ENCODE measurements at places on chromosomes 2 and 18. TPM values are rescaled to one million over a fixed set of nuclear protein-coding genes. Genes with fewer than 3 reads are reported as not detected.

The PAX3 gene
- not detected for total RNA-seq

The GYPC gene
- 161 TPM for total RNA-seq

The HOXD9 gene
- 10.6 TPM for total RNA-seq

The RSAD2 gene
- 1.3 TPM for total RNA-seq

The MTX2 gene
- 16.8 TPM for total RNA-seq

The MAP2 gene
- 37.1 TPM for total RNA-seq
